SK-N-DZ (cell line): ENCODE measurements at places on chromosomes 5 and 9.
A peak's percentile ranks its signal among the peaks of the same experiment; 100 is the strongest.

DNA sequence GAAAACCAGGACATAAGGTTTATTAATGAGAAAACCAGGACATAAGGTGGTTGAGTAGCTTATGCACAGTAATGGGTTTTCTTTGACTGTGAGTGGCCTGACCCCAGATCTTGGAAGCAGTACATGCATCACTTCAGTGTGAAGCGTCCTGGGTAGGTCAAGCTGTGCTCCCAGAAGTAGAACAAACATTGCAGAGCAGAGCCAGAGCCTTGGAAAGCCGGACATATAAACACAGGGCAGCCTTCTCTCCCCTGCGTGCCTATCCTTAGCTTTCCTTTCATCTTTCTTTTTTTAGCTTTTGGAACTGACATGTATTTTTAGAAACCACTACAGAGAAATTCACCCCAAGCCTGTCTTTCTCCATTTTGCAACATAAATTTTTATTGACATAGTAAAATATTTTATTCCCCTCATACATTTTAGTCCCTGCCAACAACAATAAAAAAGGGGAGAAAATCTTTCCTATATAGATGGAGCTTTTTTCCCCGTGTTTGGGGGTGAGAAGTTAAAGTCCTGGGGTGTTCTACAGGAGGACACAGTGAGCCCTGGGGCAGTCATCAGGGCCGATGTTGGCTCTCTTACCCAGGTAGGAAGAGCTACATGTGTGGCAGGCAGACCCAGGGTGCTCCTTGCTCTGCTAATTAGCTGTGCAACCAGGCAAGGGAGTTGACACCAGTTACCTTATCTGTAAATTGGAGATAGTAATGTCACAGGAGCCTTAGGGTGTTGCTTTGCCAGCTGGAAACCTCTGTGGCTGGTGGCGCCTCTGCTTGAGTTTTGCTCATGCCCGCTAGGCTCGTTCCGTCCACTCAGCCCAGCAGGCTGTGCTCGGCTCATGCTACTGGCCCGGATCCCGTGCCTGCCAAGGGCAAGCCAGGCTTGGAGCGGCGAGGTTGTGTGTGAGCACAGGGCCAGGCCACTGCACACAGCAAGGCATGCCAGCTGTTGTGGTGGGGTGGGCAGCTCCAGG, 389.6 kb downstream of the KDM4C start:
- DNase-seq, result no peak

GRCh38 chr9:100352201-100352726, 478 bp downstream of the TEX10 start:
- peak; percentile 9 for DNase-seq

DNA sequence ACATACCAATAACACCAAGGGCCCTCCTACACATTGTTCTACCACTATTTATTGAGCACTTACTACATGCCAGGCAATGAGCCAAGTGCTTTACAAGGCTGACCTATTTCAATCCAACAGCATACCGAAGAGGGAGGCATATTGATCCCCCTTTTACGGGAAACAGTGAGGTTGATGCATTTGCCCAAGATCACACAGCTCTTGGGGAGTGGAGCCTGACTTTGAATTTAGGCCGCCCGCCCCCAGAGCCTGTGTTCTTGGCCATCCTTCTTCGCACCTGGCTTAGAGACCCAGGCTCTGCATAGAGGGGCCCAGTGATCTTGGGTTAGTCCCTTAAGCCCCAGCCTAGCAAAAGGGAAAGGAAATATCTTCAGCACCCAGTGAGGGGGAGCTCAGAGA, 158.1 kb upstream of the IER5L start:
- no peak for DNase-seq

GRCh38 chr5:33711094-33711679, 180.6 kb downstream of the ADAMTS12 start:
- no peak for DNase-seq

- DNase-seq, result no peak
These were observed 76.2 kb downstream of the CPLANE1 start for GRCh38 chr5:37172957-37173356.

DNA sequence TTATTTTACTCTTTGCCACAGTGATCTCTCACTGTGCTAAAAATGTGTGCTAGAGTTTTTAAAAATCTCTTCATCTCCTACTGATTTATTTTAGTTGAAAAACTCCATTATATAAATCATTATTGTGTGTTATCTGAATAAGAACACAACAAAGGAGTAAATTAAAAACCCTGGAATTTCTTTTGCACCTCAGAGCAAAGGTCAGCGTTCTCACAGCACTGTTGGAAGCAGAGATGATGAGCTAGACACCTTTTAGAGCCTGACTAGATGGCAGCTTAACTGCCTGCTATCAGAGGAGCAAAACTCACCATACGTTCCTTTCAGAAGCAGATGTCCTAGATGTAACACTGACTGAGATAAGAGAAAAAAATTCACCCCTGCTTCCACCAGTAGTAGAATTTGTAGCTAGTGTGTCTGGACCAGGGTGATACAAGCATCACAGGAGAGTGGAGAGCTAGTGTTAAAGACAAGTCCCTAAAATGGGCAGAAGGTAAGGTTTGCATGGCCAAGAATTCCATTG, 147.1 kb downstream of the ENTREP1 start:
- DNase-seq, result peak; percentile 6

DNA sequence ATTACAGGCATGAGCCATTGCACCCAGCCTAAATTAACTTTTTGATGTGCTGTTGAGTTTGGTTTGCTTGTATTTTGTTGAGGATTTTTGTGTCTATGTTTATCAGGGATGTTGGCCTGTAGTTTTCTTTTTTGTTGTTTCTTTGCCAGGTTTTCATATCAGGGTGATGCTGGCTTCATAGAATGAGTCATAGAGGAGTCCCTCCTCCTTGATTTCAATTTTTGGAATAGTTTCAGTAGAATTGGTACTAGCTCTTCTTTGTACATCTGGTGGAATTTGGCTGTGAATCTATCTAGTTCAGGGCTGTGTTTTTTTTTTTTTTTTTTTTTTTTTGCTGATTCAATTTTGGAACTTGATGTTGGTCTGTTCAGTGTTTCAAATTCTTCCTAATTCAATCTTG, 1164.3 kb upstream of the DMAC1 start:
- no peak for DNase-seq
